ENCODE measurements at places on chromosomes 16 and 17.

- no peak for DNase-seq
Measured at GRCh38 chr16:69917311-69917710, 33.8 kb upstream of the CLEC18A start.

GRCh38 chr17:7029096-7029495 is 6.2 kb downstream of the BCL6B start:
- DNase-seq, result no peak

- DNase-seq, result no peak
Measured at GRCh38 chr17:74305865-74306654, 20.0 kb upstream of the KIF19 start.

DNA sequence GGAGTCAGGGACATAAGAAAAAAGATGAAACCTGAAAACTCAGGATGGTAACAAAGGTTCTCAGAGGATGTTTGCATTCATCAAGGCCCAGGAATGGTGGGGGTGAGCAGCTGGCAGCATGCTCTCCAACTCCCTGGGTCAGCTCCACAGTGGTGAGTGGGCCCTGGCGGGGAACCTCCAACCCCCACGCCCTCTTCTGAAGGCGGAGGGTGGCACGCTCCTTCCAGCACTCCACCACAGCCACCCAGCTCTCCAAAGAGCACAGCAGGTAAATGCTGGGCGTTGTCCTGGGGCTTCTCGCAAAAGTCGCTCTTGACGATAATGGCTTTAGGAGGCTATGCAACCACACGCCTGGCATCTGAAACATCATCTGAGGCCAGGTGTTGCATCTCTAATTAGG is 173.8 kb downstream of the C16orf78 start:
- no peak for DNase-seq

- no peak for DNase-seq
Measured at GRCh38 chr16:48790151-48790550, 180.2 kb upstream of the N4BP1 start.

DNA sequence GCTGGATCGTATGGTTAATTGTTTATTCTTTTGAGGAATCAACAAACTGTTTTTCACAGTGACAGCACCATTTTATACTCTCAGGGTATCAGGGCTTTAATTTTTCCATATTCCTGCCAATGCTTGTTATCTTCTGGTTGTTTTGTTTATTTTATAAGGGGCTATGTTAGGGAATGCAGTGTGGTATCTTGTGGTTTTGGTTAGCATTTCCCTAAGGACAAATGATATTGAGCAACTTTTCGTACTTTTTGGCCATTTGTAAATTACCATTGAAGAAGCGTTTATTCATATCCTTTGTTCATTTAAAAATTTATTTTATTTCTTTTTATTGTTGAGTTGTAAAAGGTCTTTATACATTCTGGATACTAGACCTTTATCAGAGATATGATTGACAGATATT is 322.0 kb upstream of the SALL1 start:
- DNase-seq, result no peak

DNA sequence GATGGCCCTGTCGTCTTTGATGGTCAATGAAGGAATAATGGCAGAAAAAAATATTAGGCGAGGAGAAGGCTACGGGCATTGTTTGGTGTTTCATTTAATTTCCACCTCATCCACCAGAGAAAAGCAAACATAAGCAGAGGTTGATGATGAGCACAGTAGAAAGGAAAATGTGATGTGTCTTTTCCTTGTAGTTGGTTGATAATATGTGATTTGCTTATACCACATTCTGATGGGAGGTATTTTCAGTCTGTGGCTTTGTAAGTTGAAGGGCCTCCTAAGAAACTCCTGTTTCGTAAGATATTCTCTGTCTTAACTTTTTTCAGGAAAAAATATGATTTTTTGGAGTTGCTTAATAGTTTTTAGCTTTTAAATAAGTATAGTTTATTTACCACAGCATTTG is 215.7 kb downstream of the PRKCA start:
- no peak for DNase-seq

- no peak for DNase-seq
Measured at GRCh38 chr17:65332375-65332774, 195.2 kb downstream of the RGS9 start.

GRCh38 chr17:81510785-81511553 is 1.6 kb downstream of the ACTG1 start:
- DNase-seq, result no peak

- DNase-seq, result no peak
Measured at GRCh38 chr17:1047879-1048470, 51.0 kb downstream of the TIMM22 start.

- no peak for DNase-seq
Measured at GRCh38 chr17:37490638-37491614, 1.2 kb downstream of the DUSP14 start.

GRCh38 chr16:20348365-20349185 is 3.9 kb downstream of the UMOD start:
- DNase-seq, result no peak

- DNase-seq, result no peak
Measured at GRCh38 chr17:75301049-75301448, 11.8 kb upstream of the SLC25A19 start.

- peak; percentile 3 for DNase-seq
Measured at GRCh38 chr16:70437582-70438557, 1.0 kb downstream of the ST3GAL2 start.

DNA sequence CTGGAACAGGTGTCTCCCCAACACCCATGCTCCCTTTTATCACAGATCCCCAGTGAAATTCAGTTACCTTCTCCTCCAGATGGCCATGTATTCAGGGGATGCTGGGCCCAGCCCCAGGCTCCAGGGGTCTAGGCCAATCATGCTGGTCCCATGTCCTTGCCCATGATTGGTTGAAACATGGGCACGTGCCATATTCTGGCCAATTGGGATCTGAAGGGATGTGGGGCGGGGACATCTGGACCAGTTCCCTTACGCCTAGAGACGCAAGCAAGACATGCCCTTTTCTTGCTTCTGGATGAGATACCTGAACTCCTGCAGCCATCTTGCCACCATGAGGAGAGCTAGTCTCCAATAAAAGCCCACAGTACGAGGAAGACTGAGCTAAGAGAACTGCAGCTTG is 31.0 kb upstream of the ST6GALNAC1 start:
- DNase-seq, result no peak

DNA sequence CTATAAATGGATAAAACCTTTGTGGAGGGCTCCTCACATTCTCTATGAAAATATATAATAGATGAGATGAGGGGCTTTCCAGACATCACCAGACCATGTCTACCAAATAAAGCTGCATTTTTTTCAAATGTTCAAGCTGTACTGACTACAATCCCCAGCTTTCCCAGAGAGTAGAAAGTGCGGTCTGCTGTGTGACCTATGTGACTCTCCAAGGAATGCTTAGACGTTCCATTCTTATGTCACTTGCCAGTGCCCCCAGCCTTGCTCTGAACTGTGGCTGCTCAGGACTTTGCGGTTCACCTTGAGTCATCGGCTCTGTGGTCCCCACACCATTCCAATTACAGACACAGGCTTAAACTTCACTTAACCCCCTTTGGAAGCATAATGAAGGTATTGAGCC is 47.8 kb upstream of the SCNN1B start:
- no peak for DNase-seq

DNA sequence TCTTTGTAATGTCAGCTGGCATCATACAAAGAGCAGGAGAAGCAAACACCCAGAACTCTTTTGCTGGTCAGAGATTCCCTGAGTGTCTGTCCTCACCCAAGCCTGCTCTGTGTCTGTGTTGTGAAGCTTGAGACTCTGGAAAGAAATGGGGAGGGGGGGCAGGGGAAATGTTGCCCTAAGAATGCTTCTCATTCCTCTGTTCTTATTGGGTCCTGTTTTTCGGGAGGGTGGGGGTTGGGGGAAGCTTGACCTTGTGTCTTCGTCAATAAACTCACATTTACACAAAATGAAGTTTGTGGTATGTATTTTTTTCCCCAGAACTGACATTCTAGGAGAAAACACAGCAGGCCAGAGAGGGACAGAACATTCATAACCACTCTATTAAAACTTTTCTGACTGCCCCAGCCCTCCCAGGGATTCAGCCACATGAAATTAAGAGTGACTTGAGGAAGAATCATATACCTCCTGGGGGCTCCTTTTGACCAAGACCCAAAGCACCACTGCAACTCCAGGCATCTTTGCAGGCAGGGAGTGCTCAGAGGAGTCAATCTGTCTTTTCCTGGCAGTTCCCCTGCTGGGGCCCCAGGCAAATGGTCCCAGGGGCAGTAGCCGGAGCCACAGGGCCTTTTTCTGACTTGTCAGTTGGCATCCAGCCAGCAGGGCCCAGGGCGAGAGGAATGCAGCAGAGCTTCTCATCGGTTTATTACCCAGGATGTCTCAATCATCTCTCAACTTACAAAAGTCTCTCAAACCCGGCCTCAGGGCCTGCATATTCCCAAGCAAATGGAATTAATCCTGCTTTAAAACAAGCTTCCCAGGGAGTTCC is 5.1 kb upstream of the RASL10B start:
- DNase-seq, result no peak

DNA sequence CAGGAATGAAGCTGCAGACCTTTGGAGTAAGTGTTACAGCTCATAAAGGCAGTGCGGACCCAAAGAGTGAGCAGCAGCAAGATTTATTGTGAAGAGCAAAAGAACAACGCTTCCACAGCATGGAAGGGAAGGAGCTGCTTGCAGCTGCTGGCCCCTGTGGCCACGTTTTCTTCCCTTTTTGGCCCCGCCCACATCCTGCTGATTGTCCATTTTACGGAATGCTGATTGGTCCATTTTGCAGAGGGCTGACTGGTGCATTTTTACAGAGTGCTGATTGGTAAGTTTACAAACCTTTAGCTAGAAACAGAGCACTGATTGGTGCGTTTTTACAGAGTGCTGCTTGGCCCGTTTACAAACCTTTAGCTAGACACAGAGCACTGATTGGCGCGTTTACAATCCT is 841.5 kb downstream of the CDH11 start:
- DNase-seq, result no peak

GRCh38 chr17:48755356-48755755 is 26.8 kb upstream of the HOXB13 start:
- DNase-seq, result no peak

DNA sequence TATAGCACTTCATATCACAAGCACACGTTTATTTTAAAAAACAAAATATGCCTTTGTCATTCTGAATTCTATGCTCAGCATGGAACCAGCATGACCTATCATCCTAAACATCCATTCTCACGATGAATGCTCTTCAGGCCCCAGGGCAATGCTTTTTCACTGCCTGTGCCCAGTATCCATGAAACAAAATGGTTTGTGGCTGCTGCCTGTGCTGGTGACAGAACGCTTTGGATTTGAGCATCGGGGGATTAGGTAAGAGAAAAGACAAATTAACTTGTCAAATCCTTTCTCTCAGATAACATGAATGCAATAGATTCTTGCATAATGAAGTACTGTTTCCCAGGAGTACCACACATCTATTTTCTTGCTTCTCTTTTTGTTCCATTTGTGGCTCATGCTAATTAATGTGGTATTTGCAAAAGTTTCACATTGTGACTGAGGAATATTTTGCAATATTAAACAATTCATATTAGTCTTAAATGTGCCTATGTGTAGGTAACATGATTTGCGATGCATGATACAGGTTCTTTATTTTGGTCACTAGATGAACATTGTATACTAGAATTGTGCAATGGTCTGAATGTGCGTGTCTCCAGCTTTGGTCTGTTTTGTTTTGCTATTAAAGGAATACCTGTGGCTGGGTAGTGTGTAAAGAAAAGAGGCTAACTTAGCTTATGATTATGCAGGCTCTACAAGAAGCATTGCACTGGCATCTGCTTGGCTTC is 25.8 kb upstream of the SRSF1 start:
- no peak for DNase-seq

DNA sequence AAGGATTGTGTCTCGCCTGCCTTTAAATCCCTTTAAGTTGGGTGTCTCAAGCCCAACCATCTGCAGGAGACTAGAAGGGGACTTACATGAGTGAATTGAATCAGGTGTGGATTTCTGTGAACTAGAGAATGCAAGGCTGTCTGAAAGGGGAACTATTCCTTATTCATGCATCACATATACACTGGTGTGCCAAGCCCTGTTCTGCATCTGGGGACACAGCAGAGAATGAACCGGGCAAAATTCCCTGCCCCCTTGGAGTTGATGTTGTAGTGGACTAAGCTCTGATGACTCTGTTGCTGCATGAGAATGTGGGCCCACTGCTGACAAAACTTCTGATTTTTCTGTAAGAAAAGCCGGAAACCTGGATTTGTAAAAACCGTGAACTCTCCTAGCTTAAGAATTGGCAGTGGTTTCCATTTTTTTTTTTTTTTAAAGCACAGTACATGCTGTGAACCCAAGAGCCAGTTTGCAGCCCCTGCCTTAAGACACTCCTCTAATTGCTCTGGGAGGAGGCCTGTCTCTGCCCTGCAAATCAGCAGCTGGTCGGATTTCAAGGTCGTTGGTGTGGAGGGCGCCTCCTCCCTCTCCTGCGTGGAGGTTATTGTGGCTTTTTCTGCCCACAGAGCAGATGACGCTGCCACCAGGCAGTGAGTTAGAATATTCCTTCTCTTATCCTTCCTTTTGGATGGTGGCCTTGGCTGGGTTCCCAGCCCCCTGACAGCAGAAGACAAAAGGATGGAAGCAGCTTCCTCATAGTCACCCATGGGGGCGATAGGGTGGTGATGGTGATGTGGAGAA is 131.0 kb downstream of the PRKCB start:
- no peak for DNase-seq

DNA sequence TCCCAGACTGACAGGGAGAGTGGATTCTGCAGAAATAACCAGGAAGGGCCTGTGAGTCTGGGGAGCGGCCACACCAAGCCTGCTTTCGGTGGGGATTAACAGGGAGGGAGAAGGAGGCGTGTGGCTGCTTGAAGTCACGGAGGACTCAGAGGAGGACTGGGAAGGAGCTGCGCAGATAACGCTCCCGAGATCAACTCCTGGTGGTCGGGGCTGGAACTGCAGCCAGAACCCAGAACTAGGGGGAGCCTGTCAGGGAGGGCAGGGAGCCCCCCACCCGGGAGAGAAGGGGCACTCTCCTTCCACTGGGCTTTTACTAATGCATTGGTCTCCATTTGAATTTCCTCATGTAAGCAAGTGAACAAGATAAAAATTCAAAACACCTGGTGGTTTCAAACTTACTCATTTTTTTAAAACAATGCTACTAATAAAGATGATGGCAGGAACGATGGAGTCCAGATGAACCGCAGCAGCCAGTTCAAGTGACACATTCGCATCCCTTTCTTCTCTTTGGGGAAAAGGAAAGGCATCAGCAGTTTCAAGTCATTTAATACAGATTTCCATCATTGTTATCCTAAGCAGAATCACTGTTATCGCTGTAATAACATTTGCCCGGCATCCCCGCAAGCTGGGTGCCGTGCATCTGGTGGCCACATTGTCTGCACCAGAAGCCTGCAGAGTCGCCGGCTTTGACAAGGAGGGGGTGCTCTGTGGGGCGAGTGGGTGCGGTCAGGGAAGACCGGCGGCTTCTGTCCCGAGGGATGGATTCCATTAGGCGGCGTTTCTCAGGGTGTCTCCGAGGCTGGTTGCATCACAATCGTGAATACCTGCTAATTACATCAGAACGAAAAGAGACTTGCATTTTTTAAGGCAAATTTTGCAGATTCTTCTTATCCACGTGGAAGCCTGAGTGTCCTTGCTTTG is 183.0 kb downstream of the FOXL1 start:
- no peak for DNase-seq

GRCh38 chr17:61478790-61479492 is 26.7 kb downstream of the TBX4 start:
- DNase-seq, result no peak

GRCh38 chr17:8122924-8123694 is 797 bp downstream of the HES7 start:
- DNase-seq, result no peak
